ENCODE measurements at places on chromosomes 3 and 15.

DNA sequence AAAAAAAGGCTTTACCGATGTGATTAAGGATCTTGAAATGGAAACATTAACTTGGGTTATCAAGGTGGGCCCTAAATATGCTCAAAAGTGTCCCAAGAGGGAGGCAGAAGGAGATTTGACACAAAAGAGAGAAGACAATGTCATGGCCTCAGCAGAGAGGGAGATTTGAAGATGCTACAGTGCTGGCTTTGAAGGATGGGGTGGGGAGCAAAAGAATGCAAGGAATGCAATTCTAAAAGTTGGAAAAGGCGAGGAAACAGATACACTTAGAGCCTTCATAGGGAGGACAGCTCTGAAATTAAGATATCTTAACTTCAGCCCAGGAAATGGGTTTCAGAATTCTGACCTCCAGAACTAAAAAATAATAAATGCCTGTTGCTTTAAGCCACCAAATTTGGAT, 314.5 kb upstream of the CCDC54 start:
- no peak for DNase-seq

DNA sequence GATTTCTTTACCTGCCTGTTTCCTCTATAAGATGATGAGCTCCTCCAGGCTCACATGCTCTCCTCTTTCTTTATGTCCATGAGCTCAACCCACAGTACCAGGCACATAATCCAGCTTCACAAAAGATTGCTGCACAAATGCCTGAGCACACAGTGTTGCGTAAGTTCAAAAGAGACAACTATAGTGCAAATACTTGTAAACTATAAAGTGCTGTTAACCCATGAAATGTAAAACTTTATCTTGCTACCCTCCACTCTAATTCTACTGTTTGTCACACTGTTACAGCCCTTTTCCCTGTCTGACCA, 101.0 kb upstream of the LPP start:
- DNase-seq, result no peak

GRCh38 chr3:142853270-142854168, 35.4 kb downstream of the PCOLCE2 start:
- no peak for DNase-seq

DNA sequence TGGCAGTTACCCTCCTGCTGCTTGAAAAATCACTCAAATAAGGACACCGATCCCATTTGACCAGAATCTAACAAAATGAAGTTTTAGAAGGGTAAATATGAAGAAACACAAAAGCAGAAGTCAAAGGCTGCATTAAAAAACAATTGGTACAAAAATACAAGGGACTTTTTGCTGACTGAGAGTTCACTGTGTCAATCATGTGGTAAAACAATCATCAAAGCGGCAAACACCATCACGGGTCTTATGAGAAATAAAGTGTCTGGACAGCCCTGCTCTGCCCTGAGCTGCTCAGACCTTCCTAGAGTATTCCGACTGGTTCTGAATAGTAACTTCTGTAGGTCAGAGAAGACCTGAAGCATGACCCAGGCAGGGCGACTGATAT, 137.2 kb upstream of the RAD18 start:
- DNase-seq, result no peak

DNA sequence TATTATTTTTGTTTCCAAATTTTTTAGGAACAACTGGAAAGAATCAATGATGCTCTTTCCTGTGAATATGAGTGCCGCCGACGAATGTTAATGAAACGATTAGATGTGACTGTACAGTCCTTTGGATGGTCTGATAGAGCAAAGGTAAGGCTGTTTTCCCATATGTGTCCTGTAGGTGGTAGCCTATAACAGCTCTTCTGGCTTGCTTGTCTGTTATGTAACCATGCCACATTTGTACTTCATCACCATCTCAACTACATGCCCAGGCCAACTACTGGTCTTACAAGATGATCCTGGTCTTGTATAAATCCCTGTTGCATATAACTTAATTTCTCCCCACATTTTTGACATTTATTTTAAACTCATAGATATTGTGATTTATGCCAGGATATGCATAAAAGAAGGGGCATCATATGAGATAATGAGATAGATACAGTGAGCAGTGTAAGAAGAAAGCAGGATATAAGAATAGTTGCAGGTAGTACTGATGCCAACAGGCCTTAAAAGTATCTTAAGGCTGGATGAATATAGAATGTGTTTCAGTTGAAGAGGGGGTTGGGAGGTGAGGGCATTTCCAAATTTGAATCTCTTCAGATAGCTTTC, 20.3 kb downstream of the FAM98B start:
- DNase-seq, result peak; percentile 54

- no peak for DNase-seq
These were observed 389 bp downstream of the ARPC4 start for GRCh38 chr3:9793161-9793781.

DNA sequence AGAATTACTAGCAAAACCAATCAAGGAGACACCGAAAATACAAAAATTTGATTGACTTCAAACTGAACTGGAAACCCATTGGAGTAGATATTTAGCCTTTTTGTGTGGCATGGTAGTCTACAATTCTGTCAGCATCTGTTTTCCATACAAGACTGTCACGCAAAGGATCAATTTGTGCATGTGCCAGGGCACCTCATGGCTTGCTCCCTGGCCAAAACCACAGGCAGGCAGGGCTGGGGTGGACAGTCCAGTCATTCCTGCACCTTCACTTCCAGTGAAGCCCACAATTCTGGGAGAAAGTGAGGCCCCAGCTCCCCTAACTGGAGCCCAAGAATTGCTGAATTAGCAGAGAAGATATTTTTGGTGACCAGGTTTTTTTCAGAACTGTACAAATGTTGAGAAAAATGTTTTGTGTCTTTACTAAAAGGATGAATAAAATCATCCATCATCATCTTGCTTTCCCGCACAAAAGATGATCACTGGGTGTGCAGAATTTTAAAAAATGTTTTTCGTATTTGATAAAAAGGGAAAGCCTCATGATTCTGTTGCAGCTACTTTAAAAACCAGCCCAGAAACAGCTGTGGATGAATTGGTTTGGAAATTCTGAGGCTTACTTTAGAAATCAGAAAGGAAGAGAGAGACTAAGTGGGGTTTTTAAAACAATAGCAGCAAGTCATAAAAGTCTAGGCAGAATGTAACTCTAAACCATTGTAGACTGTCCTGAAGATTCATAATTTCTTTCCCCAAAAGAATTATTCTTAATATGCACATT, 86.4 kb downstream of the PCCB start:
- no peak for DNase-seq

DNA sequence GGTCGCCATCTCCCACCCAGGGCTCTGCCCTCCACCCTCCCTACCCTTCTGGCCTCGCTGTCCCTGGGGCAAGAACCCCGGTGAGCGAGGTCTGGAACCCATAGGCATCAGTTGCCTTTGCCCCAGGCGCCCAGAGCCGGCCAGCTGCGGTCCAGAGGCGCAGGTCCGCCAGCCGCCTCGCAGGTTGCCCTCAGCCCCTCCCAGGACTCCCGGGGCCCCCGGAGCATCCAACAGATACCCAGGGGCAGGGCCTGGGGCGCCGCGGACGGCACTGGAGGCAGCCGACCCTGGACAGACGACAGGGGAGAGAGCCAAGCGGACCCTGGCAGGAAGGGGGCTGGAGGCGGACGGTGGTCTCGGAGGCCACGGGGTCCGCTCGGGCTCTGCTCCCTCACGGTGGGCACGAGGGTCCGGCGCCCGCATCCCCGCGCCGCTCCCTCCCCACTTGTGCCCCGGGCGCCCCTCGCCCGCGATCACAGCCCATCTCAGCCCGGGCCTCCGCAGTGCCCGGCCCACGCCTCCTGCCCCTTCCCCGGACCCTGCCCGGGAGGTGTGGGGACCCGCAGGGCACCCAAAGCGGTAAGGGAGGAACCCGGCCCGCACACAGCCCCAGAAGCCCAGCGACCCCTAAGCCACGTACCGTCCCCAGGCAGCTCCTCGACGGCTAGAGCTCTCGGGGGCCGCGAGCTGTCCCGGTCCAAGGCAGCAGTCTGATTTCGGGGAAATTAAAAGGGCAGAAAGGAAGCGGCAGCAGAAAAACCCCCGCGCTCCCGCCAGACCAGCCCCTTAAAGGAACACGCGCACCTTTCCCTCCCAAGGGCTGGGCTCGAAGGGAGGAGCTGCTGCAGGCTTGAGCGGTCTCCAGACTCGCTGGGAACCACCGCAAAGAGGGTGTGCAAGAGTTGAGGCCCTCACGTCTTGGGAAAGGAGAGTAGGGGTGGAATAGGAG, at the start of gene HAPLN3:
HAPLN3 (minus strand) TSS at position 726 of the 949 bp plus-strand sequence. CDS start 8,246 bp downstream, outside the sequence.
- peak; percentile 49 for DNase-seq

- DNase-seq, result no peak
These were observed 142.4 kb downstream of the ANXA2 start for GRCh38 chr15:60255390-60255789.
